ENCODE measurements at places on chromosomes 5 and 9.
A peak's percentile ranks its signal among the peaks of the same experiment; 100 is the strongest.

GRCh38 chr9:134557331-134557730 lies 84.3 kb upstream of the COL5A1 start:
- H3K36me3 ChIP-seq = no peaks in the 10 kb centered on the region
- H3K27ac ChIP-seq = no peak overlapping the region
- no peak for DNase-seq

GRCh38 chr9:127130661-127131538 lies 8.5 kb upstream of the ANGPTL2 start:
- H3K27ac ChIP-seq = no peak overlapping the region
- DNase-seq = peak; percentile 79
- H3K4me1 ChIP-seq = peaks cover 16% of the 10 kb centered on the region
- no peaks in the 10 kb centered on the region for H3K27me3 ChIP-seq
- no peaks in the 10 kb centered on the region for H3K36me3 ChIP-seq

DNA sequence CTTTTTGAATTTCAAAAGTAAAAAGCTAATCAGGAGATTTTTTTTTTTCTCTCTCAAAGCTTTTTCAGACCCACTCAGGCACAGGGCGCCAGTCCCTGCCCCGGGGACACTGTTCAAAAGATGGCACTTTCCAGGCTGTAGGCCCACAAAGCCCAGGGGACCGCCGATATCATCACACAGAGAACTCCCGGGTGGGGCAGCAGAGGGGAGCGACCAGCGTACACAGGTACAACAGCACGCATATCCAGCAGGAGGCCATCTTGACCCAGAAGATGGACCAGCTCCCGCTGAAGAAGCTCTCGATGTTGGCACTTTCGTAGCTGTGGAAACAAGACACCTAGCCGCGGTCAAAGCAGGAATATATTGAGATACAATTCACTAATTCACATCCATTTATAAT lies 108.3 kb downstream of the THBS4 start:
- H3K4me1 ChIP-seq = peaks cover 19% of the 10 kb centered on the region
- H3K27me3 ChIP-seq = no peaks in the 10 kb centered on the region
- H3K36me3 ChIP-seq = peaks cover 28% of the 10 kb centered on the region
- no peak for DNase-seq

- no peak overlapping the region for H3K27ac ChIP-seq
- H3K4me1 ChIP-seq = peaks cover 5% of the 10 kb centered on the region
- peak; percentile 50 for DNase-seq
- no peaks in the 10 kb centered on the region for H3K36me3 ChIP-seq
Measured at GRCh38 chr5:14208071-14209021, 65.2 kb downstream of the TRIO start.

DNA sequence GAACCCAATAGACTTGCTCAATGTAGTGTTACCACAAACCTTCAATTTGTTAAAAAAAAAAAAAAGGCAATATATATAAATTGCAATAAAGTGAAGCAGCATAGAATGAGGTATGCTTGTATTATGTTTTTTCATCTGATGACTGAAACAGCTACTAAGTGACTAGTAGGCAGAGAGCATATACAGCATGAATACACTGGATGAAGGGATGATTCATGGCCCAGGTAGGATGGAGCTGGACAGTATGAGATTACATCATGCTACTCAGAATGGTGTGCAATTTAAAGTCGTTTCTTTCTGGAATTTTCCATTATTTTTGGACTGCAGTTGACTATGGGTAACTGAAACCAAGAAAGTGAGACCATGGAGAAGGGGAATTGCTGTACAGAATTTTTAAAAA lies 161.2 kb downstream of the GNA14 start:
- H3K4me1 ChIP-seq = no peaks in the 10 kb centered on the region
- no peak overlapping the region for H3K4me3 ChIP-seq
- H3K27me3 ChIP-seq = no peaks in the 10 kb centered on the region
- H3K36me3 ChIP-seq = no peaks in the 10 kb centered on the region
- no peak overlapping the region for H3K27ac ChIP-seq

DNA sequence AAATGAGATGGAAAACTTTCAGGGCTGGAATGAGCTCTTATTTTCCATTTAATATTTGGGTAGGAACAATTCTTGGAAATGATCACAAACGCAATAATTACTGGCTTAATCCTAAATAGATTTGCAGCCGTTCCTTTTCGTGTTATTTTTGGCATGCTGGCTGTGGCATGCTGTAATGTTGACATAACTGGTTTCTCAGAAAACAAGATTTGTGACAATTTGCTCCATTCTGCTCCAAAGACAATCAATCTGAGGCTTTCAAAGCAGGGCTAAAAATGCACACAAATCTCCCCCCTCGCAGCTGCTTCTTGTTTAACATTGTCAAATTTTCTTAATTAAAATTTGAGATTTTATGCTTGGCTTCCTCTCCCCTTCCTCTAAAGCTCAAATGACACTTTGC lies 151.2 kb downstream of the TTC39B start:
- H3K4me3 ChIP-seq = no peak overlapping the region
- DNase-seq = peak; percentile 18
- no peaks in the 10 kb centered on the region for H3K36me3 ChIP-seq
- no peaks in the 10 kb centered on the region for H3K27me3 ChIP-seq
- no peak overlapping the region for H3K27ac ChIP-seq

DNA sequence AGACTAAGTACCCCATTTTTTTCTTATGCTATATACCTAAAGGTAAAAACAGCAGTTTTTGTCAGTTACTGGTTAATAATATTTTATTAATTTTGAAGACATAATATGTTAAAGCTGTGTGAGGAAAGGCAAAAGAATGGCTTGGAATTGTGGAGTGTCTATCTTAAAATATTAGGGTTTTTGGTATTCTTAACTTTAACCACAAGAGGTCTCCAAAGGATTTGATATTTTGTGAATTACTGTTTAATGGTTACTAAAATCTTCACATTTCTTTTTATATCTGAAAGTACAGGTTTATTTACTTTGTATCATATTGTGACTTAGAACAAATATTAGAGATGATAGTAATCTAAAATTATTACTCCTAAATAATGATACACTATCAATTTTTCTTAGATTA lies 32.0 kb upstream of the DHFR start:
- DNase-seq = no peak
- no peak overlapping the region for H3K4me3 ChIP-seq
- H3K27ac ChIP-seq = no peak overlapping the region

DNA sequence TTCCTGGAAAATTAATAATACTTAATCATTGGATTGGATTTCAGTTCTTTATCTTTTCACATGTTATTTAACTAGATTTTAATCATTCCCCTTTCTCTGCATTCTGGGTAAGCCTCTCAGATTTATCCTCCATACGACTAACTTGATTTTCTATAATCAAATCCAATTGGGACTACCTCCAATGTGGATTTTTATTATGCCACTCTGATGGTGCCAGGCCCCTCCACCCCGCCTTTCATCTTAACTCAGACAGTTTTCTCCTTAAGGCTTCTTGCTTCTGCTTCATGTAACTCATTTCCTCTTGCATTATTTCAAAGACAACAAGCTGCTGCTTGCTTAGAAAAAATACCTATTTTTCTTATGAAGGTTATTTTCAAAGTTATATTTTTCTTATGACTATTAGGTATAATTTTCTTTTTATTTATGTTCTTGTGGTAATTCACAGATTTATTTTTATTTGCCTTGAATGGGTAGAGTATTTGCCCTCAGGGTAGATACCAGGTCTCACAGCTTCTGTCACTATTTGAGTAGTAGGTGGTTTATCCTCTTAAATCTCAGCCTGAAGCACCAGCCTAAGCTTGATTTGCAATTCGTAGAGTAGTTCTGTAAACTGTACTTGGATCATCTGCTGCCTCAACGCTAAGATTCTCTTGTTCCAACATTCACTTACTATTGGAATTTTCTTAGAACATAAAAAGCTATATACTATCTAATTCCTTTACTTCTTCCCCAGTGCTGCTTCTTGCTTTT lies 659.0 kb upstream of the ARRDC3 start:
- H3K27ac ChIP-seq = no peak overlapping the region
- no peaks in the 10 kb centered on the region for H3K27me3 ChIP-seq
- no peaks in the 10 kb centered on the region for H3K36me3 ChIP-seq
- no peaks in the 10 kb centered on the region for H3K4me1 ChIP-seq
- DNase-seq = no peak
- no peak overlapping the region for H3K4me3 ChIP-seq

DNA sequence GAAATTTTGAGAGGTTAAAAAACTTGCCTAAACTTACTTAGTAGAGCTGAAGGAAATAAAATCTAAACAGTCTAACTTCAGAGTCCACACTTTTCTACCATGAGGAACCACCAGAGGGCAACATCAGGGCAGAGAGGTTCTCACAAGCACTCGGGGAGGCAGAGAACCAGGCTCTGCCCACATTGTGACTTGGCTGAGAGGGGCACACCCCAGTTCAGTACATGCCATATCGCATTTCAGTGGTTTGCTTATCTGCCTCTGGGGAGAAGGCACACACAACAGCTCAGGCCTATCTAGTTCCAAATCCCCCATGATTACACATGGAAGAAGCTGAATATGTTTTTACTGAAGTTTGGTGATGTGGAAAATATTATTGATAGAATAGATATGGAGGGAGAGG lies 49.2 kb downstream of the EQTN start:
- H3K27me3 ChIP-seq = no peaks in the 10 kb centered on the region
- H3K36me3 ChIP-seq = no peaks in the 10 kb centered on the region
- H3K4me3 ChIP-seq = no peak overlapping the region

DNA sequence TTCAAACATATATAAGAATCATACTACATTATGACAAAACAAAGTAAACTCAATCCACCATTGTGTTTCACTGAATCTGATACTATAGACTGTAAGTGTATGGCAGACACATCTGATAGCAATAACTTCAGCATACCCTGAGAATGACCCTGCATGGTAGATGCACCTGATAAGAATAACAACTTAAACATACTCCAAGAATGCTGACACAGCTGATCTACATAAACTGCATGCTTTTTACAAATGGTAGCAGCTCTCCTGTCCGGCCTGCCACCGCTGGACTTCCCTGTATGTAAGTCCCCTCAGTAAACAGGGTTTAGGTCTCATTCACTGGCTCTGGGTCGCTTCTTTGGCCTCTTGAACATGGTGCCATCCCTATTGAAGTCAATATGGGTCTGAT lies 100.4 kb downstream of the ANKH start:
- H3K27me3 ChIP-seq = no peaks in the 10 kb centered on the region
- H3K36me3 ChIP-seq = peaks cover 2% of the 10 kb centered on the region
- H3K4me1 ChIP-seq = no peaks in the 10 kb centered on the region
- H3K4me3 ChIP-seq = no peak overlapping the region
- peak; percentile 45 for DNase-seq
- no peak overlapping the region for H3K27ac ChIP-seq

GRCh38 chr9:14547245-14548060 lies 145.8 kb downstream of the ZDHHC21 start:
- DNase-seq = peak; percentile 12
- H3K4me1 ChIP-seq = no peaks in the 10 kb centered on the region
- H3K36me3 ChIP-seq = no peaks in the 10 kb centered on the region
- no peaks in the 10 kb centered on the region for H3K27me3 ChIP-seq
- H3K27ac ChIP-seq = no peak overlapping the region

DNA sequence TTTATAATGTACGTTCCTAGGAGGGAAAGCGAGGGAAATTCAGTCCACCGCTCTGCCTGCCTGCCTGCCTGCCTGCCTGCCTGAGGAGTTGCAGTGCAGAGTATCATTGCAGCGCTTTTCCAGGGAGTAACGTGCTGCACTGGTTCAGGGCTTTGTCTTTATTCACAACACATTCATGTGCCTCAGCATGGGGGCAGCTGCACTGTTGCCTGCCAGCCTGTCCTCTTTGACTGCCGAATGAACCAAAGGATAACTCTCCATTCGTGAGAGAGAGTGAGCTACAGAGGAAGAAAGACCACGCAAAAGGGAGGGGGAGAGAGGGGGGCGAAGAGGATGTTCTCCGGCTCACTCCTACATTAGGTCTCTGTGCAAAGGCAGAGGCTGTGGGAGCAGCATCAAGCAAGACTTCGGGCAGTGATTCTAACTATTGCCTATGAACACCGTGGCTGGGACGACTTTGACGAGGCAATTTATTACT lies 791.2 kb downstream of the MAT2B start:
- no peak overlapping the region for H3K27ac ChIP-seq
- H3K36me3 ChIP-seq = no peaks in the 10 kb centered on the region
- H3K4me1 ChIP-seq = no peaks in the 10 kb centered on the region

GRCh38 chr5:112549127-112549526 lies 130.1 kb upstream of the EPB41L4A start:
- H3K36me3 ChIP-seq = no peaks in the 10 kb centered on the region
- no peaks in the 10 kb centered on the region for H3K27me3 ChIP-seq
- H3K4me1 ChIP-seq = no peaks in the 10 kb centered on the region
- H3K27ac ChIP-seq = no peak overlapping the region
- no peak for DNase-seq

- DNase-seq = no peak
- no peak overlapping the region for H3K4me3 ChIP-seq
- H3K27ac ChIP-seq = no peak overlapping the region
- no peaks in the 10 kb centered on the region for H3K27me3 ChIP-seq
Measured at GRCh38 chr9:133619791-133620190, 10.6 kb upstream of the FAM163B start.

DNA sequence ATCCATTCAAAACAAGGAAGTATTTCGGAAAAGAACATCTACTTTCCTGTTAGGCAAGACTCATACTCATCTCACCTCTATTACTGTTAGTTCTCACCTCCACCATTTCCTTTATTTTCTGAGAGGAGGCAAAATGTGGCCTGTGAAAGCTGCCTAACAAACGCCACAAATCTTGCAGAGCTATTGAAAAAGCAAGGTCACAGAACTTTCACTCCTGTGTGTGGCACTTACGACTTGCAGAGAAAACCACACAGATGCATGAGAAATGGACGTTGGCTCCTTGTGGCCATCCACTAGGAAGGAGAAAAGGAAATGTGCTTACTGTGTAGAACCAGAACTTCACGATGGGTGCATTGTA lies 195.8 kb upstream of the KLF9 start:
- H3K27ac ChIP-seq = no peak overlapping the region
- H3K36me3 ChIP-seq = no peaks in the 10 kb centered on the region
- no peaks in the 10 kb centered on the region for H3K27me3 ChIP-seq
- no peak for DNase-seq

DNA sequence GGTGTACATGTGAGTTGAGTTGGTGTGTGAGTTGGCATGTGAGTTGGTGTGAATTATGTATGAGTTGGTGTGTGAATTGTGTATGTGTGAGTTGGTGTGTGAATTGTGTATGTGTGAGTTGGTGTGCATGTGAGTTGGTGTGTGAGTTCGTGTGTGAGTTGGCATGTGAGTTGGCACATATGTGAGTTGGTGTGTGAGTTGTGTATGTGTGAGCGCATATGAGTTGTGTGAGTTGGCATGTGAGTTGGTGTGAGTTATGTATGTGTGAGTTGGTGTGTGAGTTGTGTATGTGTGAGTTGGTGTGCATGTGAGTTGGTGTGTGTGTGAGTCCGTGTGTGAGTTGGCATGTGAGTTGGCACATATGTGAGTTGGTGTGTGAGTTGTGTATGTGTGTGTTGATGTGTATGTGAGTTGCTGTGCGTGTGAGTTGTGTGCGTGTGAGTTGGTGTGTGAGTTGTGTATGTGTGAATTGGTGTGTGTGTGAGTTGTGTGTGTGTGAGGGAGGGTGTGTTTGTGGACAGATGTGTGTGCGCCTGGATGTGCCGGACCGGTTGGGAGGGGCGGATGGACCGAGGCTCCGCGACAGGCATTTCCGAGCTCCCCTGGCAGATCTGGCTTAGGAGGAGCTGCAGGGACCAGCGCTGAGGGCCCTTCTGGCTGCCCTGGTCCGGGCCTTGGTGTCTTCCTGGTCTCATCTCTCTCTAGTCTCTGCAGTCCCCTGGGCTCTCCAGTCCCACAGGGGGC lies 162.5 kb upstream of the IER5L start:
- H3K4me1 ChIP-seq = peaks cover 41% of the 10 kb centered on the region
- no peaks in the 10 kb centered on the region for H3K36me3 ChIP-seq
- no peak overlapping the region for H3K27ac ChIP-seq
- no peak overlapping the region for H3K4me3 ChIP-seq

- no peaks in the 10 kb centered on the region for H3K4me1 ChIP-seq
- no peak overlapping the region for H3K27ac ChIP-seq
- H3K36me3 ChIP-seq = no peaks in the 10 kb centered on the region
- no peak overlapping the region for H3K4me3 ChIP-seq
Measured at GRCh38 chr5:114152656-114153360, 209.1 kb upstream of the KCNN2 start.
